ENCODE measurements at places on chromosomes 13 and 19. TPM values are rescaled to one million over a fixed set of nuclear protein-coding genes. Genes with fewer than 3 reads are reported as not detected.

The KCNC3 gene
- under 0.01 TPM for total RNA-seq

The RTBDN gene
- not detected for total RNA-seq

The KLK14 gene
- total RNA-seq: not detected

The KCNN4 gene
- 0.65 TPM for total RNA-seq

The GDF15 gene
- 214 TPM for total RNA-seq

The EBI3 gene
- 0.16 TPM for total RNA-seq

The CRLF1 gene
- total RNA-seq: under 0.01 TPM

The STARD13 gene
- total RNA-seq: 46.4 TPM

The ERICH6B gene
- total RNA-seq: not detected

The PLPPR3 gene
- 0.16 TPM for total RNA-seq

The C13orf42 gene
- total RNA-seq: not detected

The ZNF69 gene
- 4.5 TPM for total RNA-seq

The MIA gene
- total RNA-seq: 1.1 TPM

The ZGLP1 gene
- total RNA-seq: 0.44 TPM

The ZNF829 gene
- 2.1 TPM for total RNA-seq

The CEACAM4 gene
- not detected for total RNA-seq

The GIPR gene
- not detected for total RNA-seq

The STOML3 gene
- total RNA-seq: not detected

The KLK4 gene
- not detected for total RNA-seq

The TARM1 gene
- not detected for total RNA-seq

The ARHGAP33 gene
- 4.0 TPM for total RNA-seq

The PRSS57 gene
- total RNA-seq: not detected

The ZNF99 gene
- total RNA-seq: not detected
